ENCODE measurements at places on chromosomes 1 and 21.
A peak's percentile ranks its signal among the peaks of the same experiment; 100 is the strongest.

DNA sequence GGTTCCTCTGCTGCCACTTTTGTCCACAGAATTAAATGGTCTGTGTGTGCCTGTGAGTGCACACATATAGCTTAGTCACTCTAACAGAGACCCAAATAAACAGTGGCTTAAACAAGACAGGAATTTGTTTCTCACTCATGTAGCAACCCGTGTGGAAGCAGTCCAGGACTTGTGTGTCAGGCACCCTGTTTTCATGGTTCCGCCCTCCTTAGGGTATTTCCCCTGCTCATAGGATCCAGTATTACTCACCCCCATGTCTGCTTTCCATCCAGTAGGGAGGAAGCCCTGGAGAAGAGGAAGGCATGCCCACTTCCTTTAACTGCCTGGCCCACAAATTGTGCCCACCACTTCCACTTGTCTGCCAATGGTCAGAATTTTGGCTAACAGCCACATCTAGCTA is 41.3 kb upstream of the TACSTD2 start:
- DNase-seq: no peak

DNA sequence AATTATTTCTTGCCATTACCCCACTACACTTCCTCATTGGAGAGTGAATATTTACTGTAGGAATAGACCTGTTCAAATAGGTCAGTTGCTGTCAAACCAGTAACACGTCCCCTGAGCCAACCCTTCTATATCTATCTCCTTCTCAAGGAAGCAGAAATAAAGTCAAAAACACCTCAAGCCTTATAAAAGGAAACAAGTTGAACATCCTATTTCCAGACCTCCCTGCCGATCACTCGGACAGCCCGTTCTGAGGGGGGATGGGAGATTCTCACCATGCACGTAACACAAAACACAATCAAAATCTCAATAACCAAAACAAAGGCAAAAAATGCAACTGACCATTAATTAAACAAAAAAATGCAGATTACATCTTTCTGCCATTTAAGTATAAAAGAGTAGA is 121.5 kb upstream of the KRTAP19-8 start:
- no peak for DNase-seq

- no peak for DNase-seq
Measured at GRCh38 chr21:34183331-34183928, 110.1 kb downstream of the MRPS6 start.

GRCh38 chr1:36351227-36351977 is 28.0 kb upstream of the EVA1B start:
- DNase-seq: no peak

DNA sequence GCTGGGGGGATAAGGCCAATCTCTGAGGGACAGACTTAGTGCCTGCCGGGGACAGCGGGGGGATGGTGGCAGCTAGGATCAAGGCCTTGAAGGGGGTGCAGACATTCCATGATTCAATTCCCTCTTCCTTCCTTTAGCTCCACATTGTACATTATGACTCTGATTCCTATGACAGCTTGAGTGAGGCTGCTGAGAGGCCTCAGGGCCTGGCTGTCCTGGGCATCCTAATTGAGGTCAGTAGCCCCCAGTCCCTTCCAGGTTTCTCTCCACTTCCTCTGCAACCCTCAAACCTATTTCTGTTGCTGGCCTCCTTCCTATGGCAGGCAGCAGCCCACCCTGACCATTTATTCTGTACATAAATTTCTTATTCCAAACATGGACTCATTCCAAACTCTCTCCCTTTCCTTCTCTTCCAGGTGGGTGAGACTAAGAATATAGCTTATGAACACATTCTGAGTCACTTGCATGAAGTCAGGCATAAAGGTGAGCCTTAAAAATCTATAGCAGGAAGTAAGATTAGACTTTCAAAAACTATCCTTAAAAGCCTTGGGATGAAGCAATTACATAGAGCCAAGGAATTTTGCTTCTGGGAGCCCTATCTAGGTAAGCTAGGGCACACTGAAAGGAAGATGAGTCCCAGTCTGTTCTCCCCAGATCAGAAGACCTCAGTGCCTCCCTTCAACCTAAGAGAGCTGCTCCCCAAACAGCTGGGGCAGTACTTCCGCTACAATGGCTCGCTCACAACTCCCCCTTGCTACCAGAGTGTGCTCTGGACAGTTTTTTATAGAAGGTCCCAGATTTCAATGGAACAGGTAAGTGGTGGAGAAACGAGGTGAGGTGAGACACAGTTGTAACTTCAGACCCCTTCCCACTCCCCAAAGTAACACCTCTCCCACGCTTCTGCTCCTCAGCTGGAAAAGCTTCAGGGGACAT is 5.1 kb downstream of the CA14 start:
- DNase-seq: no peak

DNA sequence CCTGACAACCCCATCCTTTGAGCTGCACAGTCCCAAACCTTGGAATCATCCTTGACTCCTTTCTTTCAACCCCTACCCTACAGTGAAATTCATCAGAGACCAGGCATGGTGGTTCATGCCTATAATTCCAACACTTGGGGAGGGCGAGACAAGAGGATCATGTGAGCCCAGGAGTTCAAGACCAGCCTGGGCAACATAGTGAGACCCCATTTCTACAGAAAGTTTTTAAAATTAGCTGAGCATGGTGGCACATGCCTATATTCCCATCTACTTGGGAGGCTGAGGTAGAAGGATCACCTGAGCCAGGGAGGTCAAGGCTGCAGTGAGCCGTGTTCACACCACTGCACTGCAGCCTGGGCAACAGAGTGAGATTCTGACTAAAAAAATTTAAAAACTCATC is 34.5 kb downstream of the RERE start:
- no peak for DNase-seq

DNA sequence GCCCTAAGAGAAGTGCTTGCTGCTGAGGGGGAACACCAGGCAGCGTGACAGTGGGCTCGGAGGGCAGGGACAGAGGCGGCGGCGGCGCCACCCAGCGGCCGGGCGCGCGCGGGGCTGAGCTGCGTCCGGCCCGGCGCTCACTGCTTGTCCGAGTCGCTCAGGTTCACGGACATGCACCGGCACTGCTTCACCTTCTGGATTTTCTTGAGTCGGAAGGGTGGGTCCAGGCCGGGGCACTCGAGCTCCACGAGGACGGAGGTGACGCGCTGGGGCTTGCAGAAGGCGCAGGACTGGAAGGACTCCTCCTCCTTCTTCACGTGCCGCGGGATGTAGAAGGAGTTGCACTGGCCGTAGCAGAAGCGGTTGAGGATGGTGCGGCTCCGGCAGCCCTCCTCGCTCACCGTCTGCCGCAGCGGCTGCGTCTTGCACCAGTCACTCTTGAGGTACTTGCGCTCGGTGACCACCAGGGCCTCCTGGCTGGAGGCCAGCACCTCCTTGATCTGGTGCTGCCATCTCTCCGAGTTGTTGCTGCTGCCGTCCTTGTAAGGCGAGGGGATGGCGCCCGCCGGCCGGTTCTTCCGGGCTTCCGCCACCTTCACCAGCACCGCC is 119.0 kb downstream of the GREM2 start:
- DNase-seq: no peak

DNA sequence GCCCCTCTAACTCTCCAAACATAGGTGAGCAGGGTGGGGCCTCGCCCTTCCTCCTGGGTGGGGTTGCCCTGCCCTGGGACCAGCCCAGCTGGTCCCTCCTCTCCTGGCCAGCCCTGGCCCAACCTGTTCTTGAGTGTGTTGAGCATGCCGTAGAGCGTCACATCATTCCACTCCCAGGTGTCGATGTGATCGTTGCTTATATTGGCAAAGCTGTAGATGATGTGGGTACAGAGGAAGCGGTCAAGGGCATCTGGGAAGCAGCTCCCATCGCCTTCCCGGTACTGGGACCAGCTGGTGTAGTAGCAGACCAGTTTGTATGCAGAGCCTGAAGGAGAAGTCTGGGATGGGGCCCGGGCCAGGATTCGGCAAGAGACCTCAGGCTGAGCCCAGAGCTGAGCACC is 1.4 kb downstream of the CHI3L1 start:
- DNase-seq: no peak

DNA sequence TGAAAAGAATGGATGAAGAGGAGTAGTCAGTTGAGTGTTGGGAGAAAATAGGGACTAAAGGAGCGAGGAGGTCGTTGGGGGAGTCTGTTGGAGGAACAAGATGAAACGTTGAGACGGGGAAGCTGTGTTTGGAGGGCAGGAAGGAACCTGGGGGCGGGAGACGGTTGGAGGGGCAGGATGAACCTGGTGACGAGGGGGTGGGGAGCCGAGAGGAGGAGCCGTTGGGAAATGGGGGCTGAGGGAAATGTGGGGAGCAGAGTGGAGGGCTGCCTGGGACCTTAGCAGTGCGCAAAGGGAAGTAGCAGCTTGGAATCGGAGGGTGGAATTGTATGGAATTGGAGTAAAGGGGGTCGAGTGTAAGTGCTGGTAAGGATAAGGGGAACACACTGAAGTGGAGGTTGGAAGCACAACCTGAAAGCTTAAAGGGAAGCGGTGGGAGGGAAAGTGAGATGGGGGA is 630 bp downstream of the MTF2 start:
- DNase-seq: peak; percentile 12

DNA sequence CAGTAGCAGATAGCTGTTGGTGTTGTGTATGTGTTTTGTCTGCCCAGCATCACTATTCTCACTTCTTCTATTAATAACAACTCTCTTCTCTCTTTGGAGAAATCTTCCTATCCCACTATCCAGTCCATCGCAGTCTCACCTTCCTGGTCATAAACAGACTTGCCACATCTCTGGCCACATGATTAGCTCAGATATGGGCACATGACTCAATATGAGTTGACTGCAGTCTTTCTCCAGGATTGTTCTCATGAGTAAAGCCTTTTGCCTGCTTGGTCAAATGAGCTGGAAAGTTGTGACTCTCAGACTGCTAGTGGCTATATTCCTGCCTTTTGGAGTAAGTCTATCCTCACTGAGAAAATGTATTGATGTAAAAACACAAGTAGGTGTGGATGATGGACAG is 32.9 kb upstream of the TADA1 start:
- no peak for DNase-seq

DNA sequence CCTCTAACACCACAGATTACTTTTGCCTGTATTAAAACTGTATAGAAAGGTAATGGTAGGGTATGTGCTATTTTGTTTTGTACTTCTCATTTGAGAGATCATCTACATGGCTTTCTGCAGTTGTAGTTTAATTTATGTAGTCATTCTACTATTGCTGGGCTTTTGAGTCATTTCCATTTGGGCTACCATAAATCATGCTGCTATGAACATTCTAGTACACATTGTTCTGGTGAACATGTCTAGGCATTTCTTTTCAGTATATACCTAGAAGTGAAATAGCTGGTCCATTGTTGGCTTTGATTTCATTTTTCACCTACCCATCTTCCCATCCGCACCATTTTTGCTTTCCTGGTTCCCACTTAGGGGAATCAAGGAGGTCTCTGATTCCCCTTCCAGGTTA is 18.7 kb downstream of the EDN2 start:
- no peak for DNase-seq

- DNase-seq: no peak
Measured at GRCh38 chr1:200901350-200901749, 6.7 kb downstream of the INAVA start.

GRCh38 chr1:31273619-31274018 is 23.0 kb downstream of the SNRNP40 start:
- DNase-seq: no peak

DNA sequence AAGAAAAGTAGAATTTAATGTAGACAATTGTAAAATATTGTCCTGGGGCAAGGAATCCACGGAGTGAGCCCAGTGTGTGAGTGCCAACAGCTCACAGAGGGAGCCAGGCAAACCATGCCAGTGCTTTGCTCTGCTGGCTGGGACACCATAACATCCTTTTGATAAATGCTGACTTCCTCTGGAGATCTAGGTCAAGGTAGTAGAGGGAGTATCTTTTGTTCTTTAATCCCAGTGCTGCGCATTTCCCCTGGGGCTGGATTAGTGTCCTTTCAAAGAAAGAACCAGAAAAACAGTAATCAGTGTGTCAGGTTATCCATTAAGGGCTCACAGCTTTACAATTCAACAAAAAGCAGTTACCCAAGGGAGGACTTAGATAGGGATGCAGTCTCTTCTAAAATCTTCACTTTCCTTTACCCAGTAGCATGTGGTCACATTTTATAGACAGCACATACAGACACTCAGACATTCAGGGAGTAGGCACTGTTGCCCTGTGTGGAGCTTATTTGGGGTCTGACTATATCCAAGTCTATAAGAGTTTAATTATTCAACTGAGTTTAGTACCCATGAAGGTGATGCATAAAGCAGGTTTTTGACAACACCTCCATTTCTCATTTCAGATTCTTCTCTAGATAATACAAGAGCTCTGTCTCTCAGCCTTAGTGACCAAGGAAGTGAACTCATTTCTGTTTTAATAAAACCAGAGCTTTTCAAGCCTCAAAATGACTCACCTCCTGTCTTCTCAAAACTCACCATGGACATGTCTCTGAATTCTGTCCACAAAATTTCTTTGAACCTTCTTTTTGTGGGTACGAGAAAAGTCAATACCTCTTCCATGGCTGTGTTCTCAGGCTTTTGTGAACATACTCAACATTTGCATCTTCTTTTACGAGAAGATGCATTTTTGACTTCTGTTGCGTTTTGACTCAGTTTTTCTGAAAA is 215.3 kb downstream of the BRINP2 start:
- DNase-seq: no peak

DNA sequence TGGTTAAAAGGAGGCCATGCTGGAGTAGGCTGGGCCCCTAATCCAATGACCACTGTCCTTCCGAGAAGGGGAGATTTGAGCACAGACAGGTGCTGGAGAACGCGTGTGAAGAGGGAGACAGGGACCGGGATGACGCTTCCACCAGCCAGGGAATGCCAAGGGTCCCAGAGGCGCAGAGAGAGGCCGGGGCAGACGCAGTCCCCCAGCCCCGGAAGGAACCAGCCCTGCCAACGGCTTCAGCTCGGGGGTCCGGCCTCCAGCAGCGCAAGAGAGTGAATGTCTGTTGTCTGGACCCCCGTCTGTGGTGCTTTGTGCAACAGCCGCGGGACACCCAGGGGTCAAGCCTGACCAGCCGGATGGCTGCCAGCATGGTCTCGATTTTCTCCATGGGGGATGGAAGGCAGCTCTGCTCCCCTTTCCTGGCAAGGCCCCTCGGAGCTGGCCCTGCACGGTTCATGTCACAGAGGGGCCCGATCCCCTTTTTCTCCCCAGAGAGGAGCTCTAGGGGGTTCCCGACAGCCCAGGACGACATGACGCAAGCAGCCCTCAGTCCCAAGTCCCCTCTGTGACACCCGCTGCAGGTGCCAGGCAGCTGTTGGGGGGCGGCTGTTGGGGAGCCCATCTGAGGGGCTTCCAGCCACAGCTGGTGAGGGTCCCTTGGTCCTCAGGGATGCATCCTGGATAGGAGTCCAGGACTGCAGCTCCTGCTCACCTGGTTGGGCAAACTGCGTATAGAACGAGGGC is 73.5 kb downstream of the SIK1 start:
- DNase-seq: no peak

DNA sequence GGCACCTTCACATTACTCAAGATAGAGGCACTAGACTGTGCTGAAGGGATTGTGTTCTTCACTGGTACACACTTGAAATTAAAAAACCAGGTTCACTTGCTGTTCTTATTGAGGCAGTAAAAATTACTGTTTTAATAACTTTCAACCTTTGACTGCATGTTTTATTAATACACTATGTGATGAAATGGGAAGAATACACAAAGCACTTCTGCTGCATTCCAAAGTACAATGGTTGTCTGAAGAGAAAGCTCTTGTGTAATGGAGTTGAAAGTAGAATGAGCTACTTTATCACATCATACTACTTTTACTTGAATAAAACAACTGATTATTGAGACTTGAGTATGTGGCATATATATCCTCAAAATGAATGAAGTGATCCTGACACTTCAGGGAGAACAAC is 49.7 kb downstream of the LRRC8C start:
- no peak for DNase-seq

Measured in stimulated activated CD4-positive, alpha-beta T cell treated with anti-CD3 and anti-CD28 coated beads, Interleukin-4, amount 100 ng/mL, for 4 hours (primary cell).